ENCODE measurements at places on chromosomes 2 and 18.

DNA sequence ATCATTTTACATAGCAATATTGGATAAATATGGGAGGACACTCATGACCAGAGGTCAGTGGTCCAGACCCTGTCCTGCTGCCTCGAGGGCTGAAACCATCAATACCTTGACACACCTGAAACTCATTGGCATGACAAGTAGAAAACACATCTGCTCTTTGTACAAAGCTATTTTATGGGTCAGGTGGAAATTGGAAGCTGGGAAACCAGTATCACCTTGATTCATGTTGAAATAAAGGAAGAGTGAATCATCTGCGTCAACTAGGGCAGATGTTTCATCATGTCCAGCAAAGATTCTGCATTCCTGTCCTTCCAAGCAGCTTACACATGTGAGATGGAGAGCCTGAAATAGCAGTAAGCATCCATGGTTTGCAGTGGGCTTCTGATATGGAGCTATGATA is 80.0 kb upstream of the ERBB4 start:
- no peak for DNase-seq

DNA sequence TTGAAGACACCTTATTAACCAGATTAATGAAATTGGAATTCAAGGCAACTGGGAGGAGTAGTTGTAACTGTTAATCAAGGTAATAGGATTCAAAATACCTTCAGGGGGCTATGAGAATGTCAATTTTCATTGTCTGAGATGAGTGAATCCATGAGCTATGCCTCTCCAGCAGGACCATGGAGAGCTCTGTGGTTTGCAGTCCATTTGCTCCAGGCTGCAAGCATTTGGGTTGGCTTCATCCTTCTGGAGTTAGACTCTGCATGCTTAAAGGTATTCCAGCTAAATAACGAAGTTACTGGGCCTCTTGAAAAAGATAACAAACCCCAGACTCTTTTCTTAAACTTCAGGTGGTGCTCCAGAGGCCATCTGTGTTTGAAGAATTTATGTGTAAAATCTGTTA is 207.1 kb upstream of the SLC8A1 start:
- no peak for DNase-seq

DNA sequence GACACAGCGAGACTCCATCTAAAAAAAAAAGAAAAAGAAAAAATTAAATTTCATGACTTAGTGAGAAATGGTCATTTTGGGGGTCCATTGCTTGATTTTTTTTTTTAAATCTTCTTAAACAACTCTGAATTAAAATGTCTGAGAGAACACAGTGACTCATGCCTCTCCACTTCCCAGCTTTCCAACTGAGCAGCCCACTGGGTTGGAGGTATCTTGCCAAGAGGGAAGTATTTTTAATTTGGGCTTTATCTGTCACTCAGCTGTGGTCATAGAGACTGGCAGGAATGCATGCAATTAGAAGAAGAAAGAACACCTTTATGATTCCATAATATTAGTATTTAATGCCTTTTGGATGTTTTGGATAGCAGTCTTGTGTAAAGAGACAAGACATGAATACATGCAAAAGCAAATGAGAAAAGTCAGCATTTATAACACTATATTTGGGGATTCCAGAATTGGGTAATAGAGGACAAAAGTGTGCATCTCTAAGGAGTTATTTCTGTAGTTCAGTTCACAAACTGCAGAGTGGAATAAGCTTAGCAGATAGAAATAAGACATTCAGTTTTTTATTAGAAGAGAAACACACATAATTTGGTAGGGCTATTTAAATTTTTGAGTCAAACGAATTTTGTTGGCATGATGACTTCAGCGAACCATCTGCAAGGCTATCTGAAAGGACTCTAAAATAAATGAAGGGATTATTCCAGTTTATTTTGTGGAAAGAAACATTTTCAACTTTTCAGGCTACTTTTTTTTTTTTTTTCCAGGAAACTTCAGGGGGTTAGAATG is 254.8 kb downstream of the TGIF1 start:
- DNase-seq: no peak

- DNase-seq: no peak
Measured at GRCh38 chr18:50886929-50887328, 8.0 kb downstream of the ME2 start.

DNA sequence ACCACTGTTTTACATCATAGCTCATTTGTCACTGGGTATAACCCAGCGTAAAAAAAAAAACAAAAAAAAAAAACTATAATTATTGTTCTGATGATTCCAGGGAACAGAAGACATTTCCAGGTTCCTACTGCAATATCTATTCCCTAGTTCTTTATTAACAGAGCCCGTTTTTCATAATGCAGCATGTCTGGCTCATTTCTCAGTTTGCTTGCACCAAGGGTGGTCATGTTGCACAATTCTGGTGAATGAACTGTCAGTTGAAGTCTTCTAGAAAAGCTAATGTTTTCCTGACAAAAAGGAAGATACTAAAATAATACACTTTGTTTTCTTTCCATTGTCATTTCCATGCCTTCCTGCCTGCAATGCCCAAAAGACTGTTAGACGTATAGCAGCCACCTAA is 180.1 kb downstream of the RDH14 start:
- DNase-seq: no peak

- no peak for DNase-seq
Measured at GRCh38 chr2:155033652-155034051, 335.2 kb downstream of the KCNJ3 start.

- DNase-seq: no peak
Measured at GRCh38 chr2:184906709-184907108, 308.4 kb downstream of the ZNF804A start.

- no peak for DNase-seq
Measured at GRCh38 chr18:45012286-45012685, 331.6 kb downstream of the SETBP1 start.

GRCh38 chr2:3672861-3673678 is 15.1 kb downstream of the ALLC start:
- no peak for DNase-seq

- no peak for DNase-seq
Measured at GRCh38 chr18:78069784-78070664, 820.4 kb downstream of the GALR1 start.

GRCh38 chr2:20052229-20052851 is 912 bp upstream of the LAPTM4A start:
- no peak for DNase-seq

DNA sequence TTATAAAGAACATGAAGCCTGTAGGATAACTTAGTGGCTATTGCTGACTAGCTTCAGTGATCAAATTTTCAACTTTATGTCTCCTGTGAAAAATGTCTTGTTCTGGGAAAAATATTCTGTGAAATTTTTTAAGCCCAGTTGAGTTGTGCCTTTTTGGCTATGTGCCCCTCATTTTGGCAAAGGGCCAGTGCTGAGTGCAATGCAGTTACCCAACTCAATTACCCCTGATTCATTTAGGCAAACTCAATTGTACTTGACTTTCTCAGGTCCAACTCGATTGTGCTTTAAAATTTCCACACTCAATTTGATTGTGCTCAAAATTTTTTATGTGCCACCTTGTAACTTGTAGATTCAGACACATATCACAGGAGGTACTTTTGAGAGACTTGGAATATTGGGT is 548.8 kb upstream of the NRP2 start:
- DNase-seq: no peak

GRCh38 chr2:184004948-184005672 is 593.2 kb upstream of the ZNF804A start:
- DNase-seq: no peak

GRCh38 chr18:3088449-3088848 is 75.5 kb upstream of the LPIN2 start:
- no peak for DNase-seq

GRCh38 chr18:27966881-27967280 is 210.0 kb downstream of the CDH2 start:
- DNase-seq: no peak

DNA sequence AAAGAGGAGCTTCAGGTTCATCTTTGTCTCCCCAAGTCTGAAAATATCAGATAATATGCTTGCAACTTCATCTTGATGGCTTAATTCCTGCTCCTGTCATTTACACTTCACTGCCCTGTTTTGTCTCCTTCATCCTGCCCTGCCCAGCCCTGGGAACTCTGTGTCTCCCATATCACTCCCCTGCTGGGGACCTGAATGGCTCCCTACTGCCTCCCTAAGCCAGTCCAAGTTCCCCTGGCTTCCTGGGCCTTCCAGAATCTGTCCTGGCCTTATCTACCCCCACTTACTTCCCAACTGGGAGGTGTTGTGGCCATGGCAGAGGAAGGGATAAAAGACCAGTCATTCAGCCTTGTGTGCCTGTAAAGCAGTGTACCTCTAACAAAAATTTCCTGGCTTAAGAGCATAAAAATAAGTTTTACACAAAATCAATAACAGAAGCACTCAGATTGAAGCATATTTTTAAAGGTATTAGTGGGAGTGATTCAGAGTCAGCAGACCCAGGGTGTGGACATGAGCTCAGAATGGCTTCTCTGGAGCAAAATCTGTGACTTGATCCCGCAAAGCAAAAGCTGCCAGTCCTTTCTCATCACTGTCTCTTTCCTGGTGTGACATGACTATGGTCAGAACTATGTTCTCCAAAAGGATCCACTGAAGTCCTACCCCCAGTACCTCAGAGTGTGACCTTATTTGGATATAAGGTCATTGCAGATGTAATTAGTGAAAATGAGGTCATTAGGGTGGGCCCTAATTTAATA is 59.1 kb downstream of the INO80C start:
- DNase-seq: no peak

DNA sequence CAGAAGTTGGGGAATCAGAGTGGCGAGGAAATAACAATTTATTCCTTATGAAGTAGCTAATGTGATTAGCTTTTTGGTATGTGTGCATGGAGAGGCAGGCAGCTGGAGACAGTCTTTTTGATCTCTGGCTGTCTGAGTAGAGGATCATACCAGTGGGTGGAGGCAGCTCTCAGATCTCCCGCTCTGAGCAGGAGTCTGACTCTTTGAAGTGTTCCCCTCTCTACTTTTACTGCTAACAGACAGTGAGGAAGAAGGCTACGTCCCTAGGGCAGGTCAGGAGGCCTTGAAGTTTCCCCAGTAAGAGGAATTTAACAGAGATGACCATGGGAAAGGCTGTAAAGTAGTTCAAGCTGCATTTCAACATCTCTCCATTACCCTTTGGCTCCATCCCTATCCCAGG is 111.9 kb upstream of the REG3A start:
- DNase-seq: no peak

- DNase-seq: no peak
Measured at GRCh38 chr2:174881678-174882077, 117.4 kb upstream of the CHRNA1 start.

DNA sequence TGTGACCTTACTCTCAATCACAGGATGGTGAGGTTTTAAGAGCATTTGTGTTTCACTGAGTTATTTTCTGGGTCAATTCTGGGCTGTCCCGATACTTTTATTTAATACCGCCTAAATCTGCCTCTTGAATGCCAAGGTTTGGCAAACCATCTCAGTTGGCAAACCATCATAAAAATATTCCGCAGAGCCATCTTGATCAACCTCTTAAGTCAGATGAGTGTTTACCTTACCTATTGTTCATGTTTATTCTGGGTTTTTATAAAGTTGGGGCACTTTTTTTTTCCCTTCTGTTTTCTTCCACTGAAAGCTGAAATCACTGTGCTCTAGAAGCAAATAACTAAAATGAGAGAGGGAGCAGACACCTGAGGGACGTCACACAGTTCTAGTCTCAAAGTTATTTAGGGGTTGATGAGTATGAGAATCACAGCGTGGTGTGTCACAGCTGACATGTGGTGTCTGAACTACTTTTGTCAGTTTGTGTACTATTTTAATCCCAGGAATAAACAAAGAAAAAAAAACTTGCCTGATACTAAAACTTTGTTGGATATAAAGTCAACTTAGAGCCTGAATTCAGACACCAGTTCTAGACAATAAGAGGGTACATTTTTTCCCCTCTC is 48.6 kb downstream of the ETAA1 start:
- no peak for DNase-seq

DNA sequence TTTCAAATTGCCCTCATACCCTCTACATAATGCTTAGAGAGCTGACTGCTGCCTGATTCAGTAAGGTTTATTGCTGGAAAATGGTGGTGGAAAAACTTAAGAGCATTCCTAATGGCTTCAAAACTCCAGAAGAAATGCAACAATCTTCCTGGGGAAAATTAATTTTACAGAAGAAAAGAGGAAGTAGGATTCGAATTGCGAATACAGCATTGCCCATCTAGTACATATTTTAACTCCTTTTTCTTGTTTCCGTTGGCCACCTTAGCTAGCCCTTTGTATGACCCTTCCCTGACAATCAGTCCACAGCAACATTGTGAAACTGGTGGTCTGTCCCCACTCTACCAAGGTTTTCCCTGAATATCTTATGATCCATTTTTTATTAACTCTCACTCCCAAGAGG is 224.7 kb downstream of the MTX2 start:
- DNase-seq: no peak

DNA sequence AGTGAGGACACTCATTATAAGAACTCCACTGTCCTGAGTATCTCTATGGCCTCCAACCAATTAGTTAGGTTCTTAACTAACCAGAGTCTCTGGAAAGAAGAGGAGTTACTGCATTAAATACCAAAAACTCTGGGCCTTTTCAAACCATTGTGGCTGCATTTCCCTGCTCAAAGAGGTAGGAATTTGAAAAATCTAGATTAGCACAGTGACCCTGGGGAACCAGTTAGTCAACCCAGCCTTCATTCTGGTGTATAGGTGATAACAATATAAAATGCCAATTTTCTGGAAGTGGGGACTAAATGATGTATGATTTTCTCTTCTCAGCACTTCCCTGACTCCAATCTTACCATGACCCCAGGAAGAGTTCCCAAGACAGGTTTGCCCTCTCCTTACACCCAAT is 287.8 kb upstream of the SETBP1 start:
- no peak for DNase-seq

GRCh38 chr18:61833978-61834377 is 58.8 kb downstream of the RNF152 start:
- DNase-seq: no peak

- no peak for DNase-seq
Measured at GRCh38 chr2:172905937-172906811, 169.5 kb upstream of the MAP3K20 start.

DNA sequence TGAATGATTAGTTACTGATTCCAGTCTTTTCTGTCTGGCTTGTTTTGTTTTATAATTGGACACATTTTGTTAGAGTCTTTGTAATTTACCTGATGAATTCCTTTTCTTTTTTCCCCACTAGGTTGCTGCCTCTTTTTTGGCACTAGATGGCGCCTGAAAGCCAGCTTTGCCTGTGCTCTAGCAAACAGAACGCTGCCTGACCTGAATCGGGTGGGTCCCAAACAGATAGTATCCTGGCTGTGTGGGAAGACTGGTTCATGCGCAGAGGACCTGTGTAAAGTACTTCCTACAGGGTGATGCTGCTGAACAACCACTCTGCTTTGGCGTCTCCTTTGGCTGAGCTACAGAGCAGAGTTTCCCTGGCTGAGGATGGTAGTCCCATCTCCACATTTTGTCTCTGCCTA is 288.2 kb downstream of the IKZF2 start:
- DNase-seq: no peak

GRCh38 chr2:117686699-117687098 is 127.8 kb upstream of the DDX18 start:
- no peak for DNase-seq

DNA sequence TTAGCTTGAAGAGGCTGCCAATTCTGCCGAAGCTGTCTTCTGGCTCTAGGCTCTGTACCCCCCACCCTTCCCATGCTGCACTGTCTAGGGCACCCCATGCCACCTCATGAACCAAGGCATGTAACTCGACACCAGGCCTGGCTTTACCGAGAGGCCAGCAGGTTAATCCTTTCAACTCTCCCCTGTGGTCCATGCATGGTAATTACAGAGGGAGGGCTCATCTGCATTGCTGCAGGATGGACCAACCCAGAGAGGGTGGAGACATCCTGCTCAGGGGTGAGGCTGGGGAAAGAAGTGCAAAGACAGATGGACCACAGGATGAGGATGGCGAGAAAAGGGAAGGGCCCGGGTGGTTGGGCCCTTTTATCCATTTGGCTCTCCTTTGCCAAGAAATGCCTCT is 65.8 kb downstream of the KCTD1 start:
- DNase-seq: no peak
